ENCODE measurements at places on chromosomes 16 and 17.
A peak's percentile ranks its signal among the peaks of the same experiment; 100 is the strongest.

- DNase-seq, result no peak
These were observed 434.0 kb upstream of the MON1B start for GRCh38 chr16:76756951-76757350.

DNA sequence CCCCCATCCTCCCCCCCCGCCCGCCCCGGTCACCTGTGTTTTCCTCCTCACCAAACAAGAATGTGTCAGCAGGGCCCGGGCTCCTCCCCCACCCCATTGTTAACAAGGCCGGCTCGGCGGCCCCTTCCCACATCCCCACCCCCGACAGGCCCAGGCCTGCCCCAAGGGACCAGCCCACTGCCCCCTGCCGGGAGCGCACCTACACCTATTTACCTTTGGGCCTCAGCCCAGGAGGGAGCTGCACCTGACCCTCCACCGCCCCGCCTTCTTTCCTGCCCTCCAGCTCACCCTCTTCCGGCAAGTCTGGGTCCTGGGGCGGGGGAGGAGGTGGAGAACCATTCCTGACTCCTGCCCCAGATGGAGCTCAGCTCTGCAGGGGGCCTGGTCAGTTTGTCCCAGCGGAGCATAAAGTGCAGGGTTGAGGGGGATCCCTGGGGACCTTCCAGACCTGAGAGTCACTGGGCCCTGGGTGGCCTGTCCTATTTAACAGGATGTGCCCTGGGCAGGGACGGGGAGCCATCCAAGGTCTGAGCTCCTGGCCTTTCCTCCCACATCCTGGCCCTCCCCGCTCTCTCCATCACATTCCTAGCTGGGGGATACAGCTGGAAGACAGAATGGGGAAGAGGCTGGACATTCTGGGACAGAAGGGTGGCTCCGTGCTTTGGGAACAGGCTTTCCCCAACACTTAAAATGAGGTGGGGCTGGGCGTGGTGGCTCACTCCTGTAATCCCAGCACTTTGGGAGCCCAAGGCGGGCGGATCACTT is 8.3 kb downstream of the FOXJ1 start:
- no peak for DNase-seq

DNA sequence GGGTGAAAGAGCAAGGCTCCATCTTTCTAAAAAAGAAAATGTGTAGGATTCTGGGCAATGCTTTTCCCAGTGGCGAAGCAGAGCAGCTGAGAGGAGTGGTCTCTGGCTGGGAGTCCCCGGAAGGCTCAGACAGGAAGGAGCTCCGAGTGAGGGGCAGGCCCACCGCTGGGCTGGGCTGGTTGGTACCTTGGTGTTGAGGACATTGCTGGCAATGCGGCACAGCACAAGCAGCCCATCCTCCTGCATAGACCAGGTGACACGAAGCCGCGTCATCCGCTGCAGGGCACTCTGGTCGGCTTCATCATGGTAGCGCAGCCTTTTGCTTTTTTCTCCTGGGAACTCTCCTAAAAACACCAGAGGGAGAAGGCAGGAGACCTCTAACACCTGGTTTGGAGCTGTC is 63.9 kb downstream of the GTF3C1 start:
- no peak for DNase-seq

GRCh38 chr16:89139907-89140361 is 31.6 kb upstream of the CDH15 start:
- DNase-seq, result no peak

GRCh38 chr17:67359960-67360791 is 6.2 kb downstream of the PSMD12 start:
- DNase-seq, result peak; percentile 76

DNA sequence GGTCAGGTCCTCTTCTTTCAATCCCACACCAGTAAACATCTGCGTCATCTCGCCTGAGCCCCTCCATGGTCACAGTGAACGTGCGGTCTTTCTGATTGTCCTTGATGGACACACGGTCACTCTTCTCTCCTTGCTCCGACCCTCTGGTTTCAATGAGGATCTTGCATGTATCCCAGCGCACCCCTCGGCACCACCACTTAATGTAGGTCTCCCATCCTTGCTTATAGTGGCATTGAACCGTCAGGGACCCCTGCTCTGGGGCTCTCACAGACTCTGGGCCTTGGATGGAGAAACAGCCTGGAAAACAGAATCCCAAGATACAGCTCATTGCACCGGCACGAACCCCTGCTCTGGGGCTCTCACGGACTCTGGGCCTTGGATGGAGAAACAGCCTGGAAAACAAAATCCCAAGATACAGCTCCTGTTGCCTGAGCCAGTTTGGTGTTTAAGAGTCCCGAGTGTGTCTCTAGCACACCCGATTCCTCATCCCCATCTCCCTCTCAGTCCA is 5.4 kb downstream of the CD300LB start:
- DNase-seq, result no peak

DNA sequence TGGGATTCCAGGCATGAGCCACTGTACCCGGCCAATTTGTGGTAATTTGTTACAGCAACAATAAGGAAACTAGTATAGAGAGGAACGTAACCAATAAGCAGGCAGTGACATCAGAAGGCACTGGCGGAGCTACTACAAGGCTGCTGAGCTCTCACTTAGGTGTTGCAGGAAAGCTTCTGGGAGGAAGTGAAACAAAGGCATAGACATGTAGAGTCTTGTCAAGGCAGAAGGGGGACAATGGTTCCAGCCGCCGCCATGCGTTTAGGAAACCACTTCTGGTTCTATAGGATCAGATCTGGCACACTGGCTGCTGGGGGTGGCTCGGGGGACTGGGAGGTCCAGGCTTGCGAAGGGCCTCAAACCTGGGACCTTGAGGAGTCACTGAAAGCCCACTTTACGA is 9.4 kb upstream of the CPSF4L start:
- DNase-seq, result no peak

- DNase-seq, result no peak
These were observed 2.4 kb downstream of the TBX4 start for GRCh38 chr17:61454381-61455323.

- no peak for DNase-seq
These were observed 1.9 kb downstream of the GPS2 start for GRCh38 chr17:7313088-7313889.

- no peak for DNase-seq
These were observed 9.3 kb downstream of the HS3ST3A1 start for GRCh38 chr17:13592427-13592826.

DNA sequence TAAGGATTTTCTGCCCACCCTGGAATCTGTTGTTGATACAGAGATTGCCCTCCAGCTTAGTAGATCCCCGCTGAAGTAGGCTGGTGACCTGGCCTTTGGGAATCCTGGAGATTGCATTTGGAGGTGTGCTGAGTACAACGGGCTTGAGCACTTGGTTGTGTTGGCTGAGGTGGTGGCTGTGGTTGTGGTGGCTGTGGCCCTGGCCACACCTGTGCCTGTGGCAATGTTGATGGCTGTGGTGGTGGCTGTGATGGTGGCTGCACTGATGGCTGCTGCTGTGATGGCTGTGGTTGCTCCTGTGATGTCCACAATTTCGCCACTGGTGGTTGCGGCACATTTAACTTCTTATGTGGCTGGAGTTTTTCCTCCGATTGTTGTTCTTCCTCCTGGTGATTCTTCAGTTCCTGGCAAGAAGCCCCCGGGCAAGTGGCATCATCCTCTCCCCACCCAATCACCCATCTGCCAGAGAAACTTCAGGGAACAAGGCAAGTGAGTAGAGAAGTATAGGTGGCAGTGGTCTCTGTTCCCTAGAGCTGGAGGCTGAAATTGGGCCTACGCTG is 4.2 kb downstream of the CCDC200 start:
- no peak for DNase-seq

DNA sequence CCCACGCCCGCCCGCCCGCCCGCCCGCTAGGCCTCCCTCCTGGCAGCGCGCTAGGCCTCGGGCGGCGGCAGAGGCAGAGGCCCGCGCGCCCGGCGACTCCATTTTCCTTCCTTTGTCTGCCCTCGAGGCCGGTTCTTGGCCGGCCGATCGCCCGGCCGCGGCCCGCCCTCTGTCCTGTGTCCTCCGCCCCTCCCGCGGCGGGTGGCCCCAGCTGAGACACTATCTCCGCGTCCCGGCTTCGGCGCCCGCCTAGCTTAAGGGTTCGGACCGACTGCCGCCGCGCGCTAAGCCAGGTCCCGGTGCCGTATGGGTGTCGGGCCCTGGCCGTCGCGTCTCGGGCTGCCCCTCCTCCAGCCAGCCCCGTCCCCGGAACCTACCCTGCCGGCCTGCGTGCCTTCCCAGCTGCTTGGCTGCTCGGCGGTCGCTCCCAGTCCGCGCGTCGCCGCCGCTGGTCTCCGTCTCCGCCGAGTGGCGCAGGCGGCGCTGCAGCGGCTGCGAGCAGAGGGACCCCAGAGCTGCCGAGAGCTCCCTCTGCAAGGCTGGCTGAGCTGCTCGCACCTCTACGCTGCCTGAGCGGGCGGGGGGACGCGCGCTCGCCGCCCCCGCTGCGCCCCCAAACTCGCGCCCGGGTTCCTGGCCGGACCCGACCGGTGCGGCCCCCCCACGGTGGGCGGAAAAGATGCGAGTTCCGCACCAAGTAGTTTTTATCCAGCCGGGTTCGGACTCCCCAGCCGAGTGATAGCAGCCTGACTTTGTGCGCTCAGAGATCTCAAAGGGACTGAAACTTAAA is 787 bp downstream of the CTCF start:
- peak; percentile 86 for DNase-seq

GRCh38 chr16:69188716-69189115 is 1.8 kb downstream of the SNTB2 start:
- no peak for DNase-seq

DNA sequence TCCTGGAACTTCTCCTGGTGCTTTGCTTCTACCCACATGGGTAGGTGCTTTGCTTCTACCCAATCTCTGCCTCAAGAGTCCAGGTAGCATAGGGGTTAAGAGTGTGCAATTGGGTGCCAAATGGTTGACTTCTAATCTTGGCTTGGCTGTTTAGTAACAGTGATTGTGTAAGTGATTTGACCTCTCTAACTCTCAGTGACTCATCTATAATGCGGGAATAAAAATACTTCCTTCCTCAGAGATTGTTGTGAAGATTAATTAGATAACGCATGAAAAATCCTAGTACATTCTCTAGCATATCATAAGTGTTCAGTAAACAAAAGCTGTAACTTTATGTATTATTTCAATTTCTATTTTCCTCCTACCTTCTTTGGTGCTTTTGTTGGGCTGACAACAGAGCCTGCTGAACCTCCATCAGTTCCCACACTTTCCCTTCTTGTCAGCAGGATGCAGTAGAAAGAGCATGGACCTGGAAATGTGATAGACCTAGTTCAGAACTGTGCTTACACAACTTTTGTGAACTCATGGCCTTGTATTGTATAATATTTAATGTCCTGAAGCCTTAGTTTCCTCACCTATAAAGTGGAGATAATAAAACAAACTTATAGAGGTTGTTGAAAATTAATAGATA is 72.9 kb upstream of the SMIM36 start:
- DNase-seq, result peak; percentile 32
